ENCODE measurements at places on chromosomes 7 and 10.

- H3K27ac ChIP-seq: no peak overlapping the region
- H3K27me3 ChIP-seq: peaks cover 4% of the 10 kb centered on the region
- no peak for DNase-seq
These were observed 164.8 kb upstream of the CDK1 start for GRCh38 chr10:60613434-60613833.

- H3K36me3 ChIP-seq: no peaks in the 10 kb centered on the region
- no peak overlapping the region for H3K4me3 ChIP-seq
- H3K4me1 ChIP-seq: peaks cover 78% of the 10 kb centered on the region
- H3K27ac ChIP-seq: peak overlapping the region; percentile 11
- H3K27me3 ChIP-seq: no peaks in the 10 kb centered on the region
- no peak for DNase-seq
These were observed 166.8 kb downstream of the SUGCT start for GRCh38 chr7:40301486-40302068.

GRCh38 chr7:138755331-138755747 is 42.5 kb upstream of the TMEM213 start:
- no peak overlapping the region for H3K4me3 ChIP-seq
- no peaks in the 10 kb centered on the region for H3K36me3 ChIP-seq
- peaks cover 28% of the 10 kb centered on the region for H3K4me1 ChIP-seq
- H3K27me3 ChIP-seq: peaks cover 10% of the 10 kb centered on the region

DNA sequence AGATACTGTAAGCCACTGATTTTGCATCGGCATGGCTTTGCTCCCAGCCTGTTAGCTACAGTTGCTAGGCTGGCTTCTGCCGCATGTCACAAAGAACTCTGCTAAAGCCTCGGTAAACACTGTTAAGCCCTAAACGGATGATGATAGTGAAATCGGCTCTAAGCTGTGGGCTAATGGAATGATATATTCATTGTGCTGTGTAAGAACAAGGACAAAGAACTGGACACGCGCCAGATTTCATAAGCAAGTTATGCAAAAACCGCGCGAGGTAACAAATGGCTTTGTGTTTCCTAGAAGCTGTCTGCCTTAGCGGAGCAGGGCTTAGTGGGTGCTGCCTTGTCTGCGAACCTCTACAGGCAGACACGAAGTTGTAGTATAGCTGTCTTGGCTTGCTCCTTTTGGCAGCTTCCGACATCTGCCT is 331.3 kb upstream of the COBL start:
- H3K4me1 ChIP-seq: no peaks in the 10 kb centered on the region
- no peaks in the 10 kb centered on the region for H3K27me3 ChIP-seq
- no peak for DNase-seq
- no peak overlapping the region for H3K27ac ChIP-seq

- H3K4me1 ChIP-seq: peaks cover 78% of the 10 kb centered on the region
- H3K36me3 ChIP-seq: peaks cover 18% of the 10 kb centered on the region
- no peak for DNase-seq
- H3K4me3 ChIP-seq: no peak overlapping the region
These were observed 22.7 kb downstream of the JAZF1 start for GRCh38 chr7:28157831-28158416.

- H3K4me1 ChIP-seq: no peaks in the 10 kb centered on the region
- H3K4me3 ChIP-seq: no peak overlapping the region
- H3K27ac ChIP-seq: no peak overlapping the region
- H3K27me3 ChIP-seq: peaks cover 1% of the 10 kb centered on the region
These were observed 25.1 kb downstream of the TSPAN12 start for GRCh38 chr7:120832803-120833202.

DNA sequence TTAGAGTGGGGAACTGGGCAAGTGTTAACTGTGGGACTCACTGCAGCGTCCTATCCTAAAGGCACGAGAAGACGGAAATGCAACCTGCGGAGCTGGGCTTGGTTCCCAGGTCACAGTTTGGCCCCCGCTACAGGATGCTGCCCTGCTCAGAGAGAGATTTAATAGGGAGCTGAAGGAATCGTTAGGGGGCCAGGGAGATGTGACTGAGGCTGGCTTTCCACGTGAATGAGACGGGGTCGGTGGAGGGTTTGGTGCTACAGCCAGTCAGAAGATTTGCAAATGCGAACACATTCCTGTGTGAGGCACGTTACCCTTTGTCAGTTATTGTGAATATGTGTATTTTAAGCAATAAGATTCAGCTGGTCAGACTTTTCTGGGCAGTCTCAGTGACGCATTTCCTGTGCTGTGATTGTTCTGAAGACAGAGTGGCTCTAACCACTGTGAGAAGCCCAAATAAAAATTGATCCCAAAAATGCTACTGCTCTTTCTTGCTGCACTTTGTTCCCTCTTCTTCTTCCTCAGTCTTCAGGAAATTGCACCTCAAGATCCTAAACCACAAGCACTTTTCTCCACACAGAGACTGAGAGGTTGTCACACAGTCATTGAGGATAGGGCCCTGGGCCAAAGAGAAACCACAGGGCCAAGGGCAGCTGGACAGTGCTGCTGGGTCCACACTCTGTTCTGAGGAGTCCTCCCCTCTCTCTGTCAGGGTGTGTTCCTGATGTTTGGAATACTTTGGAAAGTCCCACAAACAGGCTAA is 21.2 kb downstream of the CYP17A1 start:
- peaks cover 20% of the 10 kb centered on the region for H3K36me3 ChIP-seq
- DNase-seq: peak; percentile 57
- H3K4me1 ChIP-seq: peaks cover 17% of the 10 kb centered on the region
- peak overlapping the region; percentile 93 for H3K27ac ChIP-seq

- no peaks in the 10 kb centered on the region for H3K27me3 ChIP-seq
- peak overlapping the region; percentile 12 for H3K4me3 ChIP-seq
- peaks cover 35% of the 10 kb centered on the region for H3K4me1 ChIP-seq
- no peak overlapping the region for H3K27ac ChIP-seq
- no peak for DNase-seq
These were observed 253.5 kb downstream of the MALRD1 start for GRCh38 chr10:19302117-19302516.

GRCh38 chr7:150668472-150668911 is 17.0 kb upstream of the GIMAP2 start:
- H3K27me3 ChIP-seq: no peaks in the 10 kb centered on the region
- H3K4me1 ChIP-seq: no peaks in the 10 kb centered on the region
- no peaks in the 10 kb centered on the region for H3K36me3 ChIP-seq
- no peak overlapping the region for H3K4me3 ChIP-seq

GRCh38 chr7:29297194-29297890 is 102.8 kb downstream of the CHN2 start:
- H3K36me3 ChIP-seq: no peaks in the 10 kb centered on the region
- peak overlapping the region; percentile 62 for H3K4me3 ChIP-seq
- no peaks in the 10 kb centered on the region for H3K4me1 ChIP-seq
- H3K27me3 ChIP-seq: peaks cover 7% of the 10 kb centered on the region
- DNase-seq: no peak
- no peak overlapping the region for H3K27ac ChIP-seq

- H3K36me3 ChIP-seq: peaks cover 23% of the 10 kb centered on the region
- H3K27me3 ChIP-seq: no peaks in the 10 kb centered on the region
- H3K4me1 ChIP-seq: peaks cover 80% of the 10 kb centered on the region
- no peak for DNase-seq
These were observed 66.7 kb downstream of the CREB3L2 start for GRCh38 chr7:137934941-137935883.

- no peak for DNase-seq
- no peaks in the 10 kb centered on the region for H3K4me1 ChIP-seq
- no peak overlapping the region for H3K4me3 ChIP-seq
- peaks cover 2% of the 10 kb centered on the region for H3K27me3 ChIP-seq
- H3K36me3 ChIP-seq: no peaks in the 10 kb centered on the region
- H3K27ac ChIP-seq: no peak overlapping the region
These were observed 226.9 kb downstream of the ABCA13 start for GRCh38 chr7:48398191-48398590.

- H3K4me3 ChIP-seq: no peak overlapping the region
- no peaks in the 10 kb centered on the region for H3K27me3 ChIP-seq
- H3K4me1 ChIP-seq: peaks cover 24% of the 10 kb centered on the region
- peaks cover 5% of the 10 kb centered on the region for H3K36me3 ChIP-seq
- DNase-seq: no peak
These were observed 161.6 kb downstream of the GLI3 start for GRCh38 chr7:42075418-42075817.

- H3K27me3 ChIP-seq: no peaks in the 10 kb centered on the region
- H3K27ac ChIP-seq: no peak overlapping the region
- no peak for DNase-seq
- H3K36me3 ChIP-seq: no peaks in the 10 kb centered on the region
- no peaks in the 10 kb centered on the region for H3K4me1 ChIP-seq
These were observed 1212.3 kb downstream of the NXPH1 start for GRCh38 chr7:9645756-9646155.
